ENCODE measurements at places on chromosomes 13 and 19.

GRCh38 chr13:94947392-94947791 is 235.0 kb upstream of the SOX21 start:
- no peak overlapping the region for H3K4me3 ChIP-seq
- no peak overlapping the region for H3K27ac ChIP-seq
- DNase-seq: no peak
- H3K4me1 ChIP-seq: no peaks in the 10 kb centered on the region
- peaks cover 6% of the 10 kb centered on the region for H3K27me3 ChIP-seq
- H3K36me3 ChIP-seq: no peaks in the 10 kb centered on the region

DNA sequence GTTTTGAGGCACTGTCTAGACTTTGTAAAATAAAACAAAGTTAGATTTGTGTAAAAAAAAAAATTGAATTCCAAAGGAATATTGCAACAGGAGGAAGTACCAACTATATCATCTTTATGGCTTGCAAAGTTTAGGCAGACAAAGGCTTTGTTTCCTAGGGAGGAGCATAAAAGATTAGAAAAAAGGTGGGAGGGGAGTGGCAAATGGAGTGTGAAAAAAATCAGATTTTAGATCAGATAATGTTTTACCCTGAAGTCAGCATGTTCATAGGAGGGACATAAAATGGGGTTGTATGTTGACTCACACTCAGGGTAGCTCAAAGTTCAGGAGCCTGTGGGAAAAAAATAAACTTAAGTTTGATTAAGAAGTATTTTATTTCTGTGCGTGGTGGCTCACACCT is 3.7 kb downstream of the ZNF85 start:
- no peak overlapping the region for H3K27ac ChIP-seq
- H3K36me3 ChIP-seq: peaks cover 37% of the 10 kb centered on the region
- no peaks in the 10 kb centered on the region for H3K27me3 ChIP-seq
- DNase-seq: no peak

GRCh38 chr13:57787058-57787791 is 155.7 kb downstream of the PCDH17 start:
- DNase-seq: no peak
- H3K4me3 ChIP-seq: no peak overlapping the region
- H3K27ac ChIP-seq: no peak overlapping the region
- H3K4me1 ChIP-seq: no peaks in the 10 kb centered on the region
- no peaks in the 10 kb centered on the region for H3K27me3 ChIP-seq
- no peaks in the 10 kb centered on the region for H3K36me3 ChIP-seq

- H3K27me3 ChIP-seq: no peaks in the 10 kb centered on the region
- peak within 1 kb of the TSS; percentile 34 for H3K4me3 ChIP-seq
- H3K4me1 ChIP-seq: peaks cover 10% of the 10 kb centered on the region
- H3K36me3 ChIP-seq: no peaks in the 10 kb centered on the region
- peak; percentile 84 for DNase-seq
- peak within 1 kb of the TSS; percentile 57 for H3K27ac ChIP-seq
These were observed at the start of gene KASH5 for GRCh38 chr19:49387936-49388372. KASH5 (plus strand) TSS chr19:49388249; CDS start chr19:49390884, 2,635 bp downstream.

- H3K4me3 ChIP-seq: no peak overlapping the region
- no peaks in the 10 kb centered on the region for H3K36me3 ChIP-seq
- DNase-seq: no peak
- H3K27me3 ChIP-seq: peaks cover 3% of the 10 kb centered on the region
- H3K4me1 ChIP-seq: no peaks in the 10 kb centered on the region
- H3K27ac ChIP-seq: no peak overlapping the region
These were observed 161.5 kb downstream of the MZT1 start for GRCh38 chr13:72565893-72566292.

DNA sequence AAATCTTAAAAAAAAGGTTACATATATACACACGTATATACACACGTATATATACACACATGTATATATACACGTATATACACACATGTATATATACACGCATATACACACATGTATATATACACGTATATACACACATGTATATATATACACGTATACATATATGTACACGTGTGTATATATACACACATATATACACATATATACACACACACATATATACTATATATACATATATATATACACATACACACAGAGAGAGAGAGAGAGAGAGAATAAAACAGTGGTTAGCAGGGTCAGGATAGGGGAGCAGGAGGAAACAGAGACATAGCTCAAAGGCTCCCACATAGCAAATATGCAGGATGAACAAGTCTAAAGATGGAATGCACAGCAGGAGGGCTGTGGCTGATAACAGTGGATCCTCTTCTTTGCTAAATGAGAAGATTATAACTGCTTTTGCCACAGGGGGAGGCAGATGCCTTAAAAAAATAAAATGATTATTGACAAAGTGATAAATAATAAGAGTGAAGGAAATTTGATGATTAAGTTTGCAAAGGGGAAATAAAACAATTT is 714.5 kb downstream of the UQCRFS1 start:
- H3K27ac ChIP-seq: no peak overlapping the region
- no peak for DNase-seq
- H3K4me1 ChIP-seq: peaks cover 20% of the 10 kb centered on the region
- H3K4me3 ChIP-seq: no peak overlapping the region
- no peaks in the 10 kb centered on the region for H3K27me3 ChIP-seq
- H3K36me3 ChIP-seq: no peaks in the 10 kb centered on the region

GRCh38 chr13:93811738-93812112 is 585.1 kb downstream of the GPC6 start:
- DNase-seq: no peak
- H3K36me3 ChIP-seq: no peaks in the 10 kb centered on the region
- H3K27me3 ChIP-seq: peaks cover 12% of the 10 kb centered on the region
- H3K4me1 ChIP-seq: no peaks in the 10 kb centered on the region
- H3K27ac ChIP-seq: no peak overlapping the region

DNA sequence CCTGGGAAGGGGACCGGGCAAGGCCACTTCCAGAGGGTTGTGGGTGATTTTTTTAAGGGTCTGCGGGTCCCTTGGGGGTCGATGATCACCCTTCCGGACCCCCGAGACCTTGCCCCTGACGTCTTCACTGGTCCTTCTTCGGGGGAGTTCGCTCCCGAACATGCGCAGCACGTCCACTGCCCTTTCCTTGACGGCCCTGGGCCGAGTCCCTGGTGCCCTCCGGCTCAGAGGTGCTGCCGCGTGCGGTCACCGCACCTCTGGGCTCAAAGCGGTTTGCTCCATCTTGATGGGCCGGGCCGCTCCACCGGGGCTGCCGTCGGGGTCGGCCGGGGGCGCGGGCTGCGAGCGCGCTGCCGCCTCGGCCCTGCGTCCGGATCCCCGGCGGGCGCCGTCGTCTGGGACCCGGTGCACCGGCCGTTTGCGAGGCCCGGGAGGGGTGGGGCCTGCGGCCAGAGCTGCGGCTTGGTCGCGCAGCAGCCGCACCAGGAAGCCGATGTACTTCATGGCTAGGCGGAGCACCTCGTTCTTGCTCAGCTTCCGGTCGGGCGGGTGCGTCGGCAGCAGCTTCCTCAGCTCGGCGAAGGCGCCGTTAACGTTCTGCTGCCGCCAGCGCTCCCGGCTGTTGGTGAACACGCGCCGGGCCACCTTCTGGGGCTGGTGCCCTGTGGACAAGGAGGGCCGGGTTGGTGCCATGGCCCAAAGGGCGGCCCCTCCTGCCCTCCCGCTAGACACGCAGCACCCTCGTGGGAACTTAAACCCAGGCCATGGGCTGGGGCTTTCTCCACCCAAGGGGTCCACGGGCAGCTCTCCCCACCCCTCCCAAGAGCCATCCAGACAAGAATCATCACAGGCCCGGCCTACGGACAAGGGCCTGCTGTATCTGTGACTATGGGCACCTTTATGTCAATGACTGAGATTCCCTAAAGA is 3.3 kb downstream of the LYL1 start:
- DNase-seq: peak; percentile 86
- H3K4me1 ChIP-seq: peaks cover 53% of the 10 kb centered on the region

DNA sequence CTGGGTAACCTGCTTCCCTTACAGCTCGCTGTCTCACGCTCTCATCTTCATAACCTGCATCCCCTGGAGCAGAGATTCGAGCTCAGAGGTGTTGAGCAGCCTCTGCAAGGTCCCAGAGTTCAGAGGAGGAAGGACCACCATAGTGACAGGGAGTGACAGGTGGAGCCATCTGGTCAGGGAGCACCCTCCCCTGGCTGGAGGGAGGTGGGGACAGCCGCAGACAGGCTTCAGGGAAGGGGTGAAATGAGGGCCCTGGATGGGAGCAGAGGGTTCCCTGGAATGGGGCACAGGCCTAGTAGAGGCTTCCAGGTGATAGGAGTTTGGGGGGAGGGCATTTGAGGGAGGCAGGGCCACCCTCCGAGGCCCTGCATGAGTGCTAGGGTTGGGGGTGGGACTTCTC is 82.1 kb downstream of the ZNF429 start:
- H3K27ac ChIP-seq: no peak overlapping the region
- no peaks in the 10 kb centered on the region for H3K36me3 ChIP-seq
- DNase-seq: no peak
- H3K27me3 ChIP-seq: peaks cover 1% of the 10 kb centered on the region
- H3K4me1 ChIP-seq: peaks cover 19% of the 10 kb centered on the region
- peak overlapping the region; percentile 72 for H3K4me3 ChIP-seq

- peaks cover 14% of the 10 kb centered on the region for H3K4me1 ChIP-seq
- peaks cover 62% of the 10 kb centered on the region for H3K27me3 ChIP-seq
- no peak overlapping the region for H3K27ac ChIP-seq
- no peak overlapping the region for H3K4me3 ChIP-seq
- no peak for DNase-seq
- H3K36me3 ChIP-seq: peaks cover 2% of the 10 kb centered on the region
These were observed 3.3 kb upstream of the CACNG7 start for GRCh38 chr19:53905787-53906186.

DNA sequence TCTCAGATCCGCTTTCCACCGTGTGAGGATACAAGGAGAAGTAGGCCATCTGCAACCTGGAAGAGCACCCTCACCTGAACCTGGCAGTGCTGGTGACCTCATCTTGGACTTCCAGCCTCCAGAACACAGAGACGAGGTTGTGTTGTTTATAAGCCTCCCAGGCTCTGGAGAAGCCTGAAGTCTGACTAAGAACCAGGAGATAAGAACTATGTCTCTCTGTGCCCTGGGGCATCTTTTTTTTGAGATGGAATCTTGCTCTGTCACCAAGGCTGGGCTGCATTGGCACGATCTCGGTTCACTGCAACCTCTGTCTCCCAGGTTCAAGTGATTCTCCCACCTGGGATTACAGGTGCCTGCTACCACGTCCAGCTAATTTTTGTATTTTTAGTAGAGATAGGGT is 14.5 kb downstream of the FCGBP start:
- no peak overlapping the region for H3K4me3 ChIP-seq
- H3K4me1 ChIP-seq: no peaks in the 10 kb centered on the region
- no peak for DNase-seq
- no peaks in the 10 kb centered on the region for H3K27me3 ChIP-seq
- peaks cover 8% of the 10 kb centered on the region for H3K36me3 ChIP-seq

DNA sequence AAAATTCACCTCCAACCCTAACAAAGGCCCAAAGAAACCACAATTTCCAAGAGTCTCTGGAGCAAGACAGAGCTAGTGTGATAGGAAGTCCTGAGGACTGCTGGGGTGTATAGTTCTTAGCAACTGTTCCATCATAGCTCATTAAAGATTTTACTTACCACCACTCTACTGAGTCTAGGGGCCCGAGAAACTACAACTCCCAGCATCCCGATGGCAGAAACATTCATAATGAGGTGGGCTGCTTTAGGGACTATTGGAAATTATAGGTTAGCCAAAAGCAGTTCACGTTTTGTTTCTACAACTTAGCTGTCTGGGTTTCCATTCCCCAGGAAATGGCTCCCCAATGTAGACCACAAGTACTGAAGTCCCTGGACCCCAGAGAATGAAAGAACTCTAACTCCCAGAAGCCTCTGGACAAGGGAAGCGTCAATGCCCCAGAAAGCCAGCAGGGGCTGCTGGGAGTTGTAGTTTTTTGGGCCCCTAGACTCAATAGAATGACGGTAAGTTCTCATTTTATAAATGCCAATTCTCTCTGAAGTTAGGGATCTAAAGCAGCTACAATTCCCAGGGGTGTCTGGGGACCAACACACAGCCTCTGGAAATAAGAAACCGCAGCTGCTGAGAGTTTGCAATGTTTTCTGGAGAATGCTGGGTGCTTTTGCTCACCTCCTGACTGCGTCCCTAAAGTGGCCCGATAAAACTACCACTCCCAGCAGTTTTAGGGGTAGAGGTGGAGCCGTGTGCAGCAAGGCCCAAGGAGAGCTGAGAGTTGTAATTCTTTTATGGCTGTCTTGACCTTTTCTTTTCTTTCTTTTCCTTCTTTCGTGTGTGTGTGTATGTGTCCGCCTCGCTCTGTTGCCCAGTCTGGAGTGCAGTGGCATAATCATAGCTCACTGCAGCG is 11.1 kb downstream of the FTL start:
- peak; percentile 78 for DNase-seq
- H3K27ac ChIP-seq: peak overlapping the region; percentile 46
- no peak overlapping the region for H3K4me3 ChIP-seq
- no peaks in the 10 kb centered on the region for H3K27me3 ChIP-seq

DNA sequence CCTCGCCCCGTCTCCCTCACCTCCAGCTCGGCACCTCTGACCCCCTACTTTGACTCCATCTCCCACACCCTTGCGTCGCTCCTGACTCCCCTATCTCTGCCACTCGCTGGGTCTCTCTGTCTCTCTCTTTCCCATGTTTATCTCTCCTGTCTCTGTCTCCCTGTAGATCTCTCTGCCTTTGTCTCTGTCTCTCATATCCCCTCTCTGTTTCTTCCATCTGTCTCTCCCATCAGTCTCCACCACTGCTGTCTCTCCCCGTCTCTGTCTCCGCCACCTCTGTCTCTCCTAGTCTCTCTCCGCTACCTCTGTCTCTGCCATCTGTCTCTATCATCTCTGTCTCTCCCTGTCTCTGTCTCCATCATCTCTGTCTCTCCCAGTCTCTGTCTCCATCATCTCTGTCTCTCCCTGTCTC is 12.4 kb upstream of the BBC3 start:
- no peak for DNase-seq
- H3K27ac ChIP-seq: peak overlapping the region; percentile 98
- peaks cover 27% of the 10 kb centered on the region for H3K4me1 ChIP-seq
- H3K27me3 ChIP-seq: no peaks in the 10 kb centered on the region

DNA sequence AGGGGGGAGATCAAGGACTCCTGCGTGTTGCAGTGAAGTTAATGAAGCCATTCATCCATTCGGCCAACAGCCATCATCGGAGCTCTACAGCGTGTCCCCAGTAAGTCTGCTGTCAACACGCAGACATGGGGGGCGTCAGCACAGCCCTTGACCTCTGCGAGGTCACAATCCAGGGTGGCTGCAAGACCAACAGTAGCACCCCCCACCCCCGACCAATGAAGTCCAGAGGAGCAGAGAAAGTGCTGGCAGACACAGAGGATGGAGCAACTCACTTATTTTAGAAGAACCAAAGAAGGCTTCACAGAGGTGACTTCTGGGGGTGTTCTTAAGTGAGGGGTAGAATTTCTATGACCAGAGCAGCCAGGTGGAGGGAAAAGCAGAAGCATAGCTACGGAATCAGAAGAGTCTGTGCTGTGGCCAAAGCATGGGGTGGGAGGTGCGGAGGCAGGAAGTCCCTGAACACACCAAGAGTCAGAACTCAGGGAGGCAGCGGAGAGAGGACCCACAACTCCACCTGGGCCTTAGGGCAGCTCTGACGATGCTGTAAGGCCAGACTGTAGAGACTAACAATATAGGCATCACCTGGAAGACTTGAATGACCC is 185.4 kb downstream of the FOXO1 start:
- no peaks in the 10 kb centered on the region for H3K27me3 ChIP-seq
- peak; percentile 36 for DNase-seq

GRCh38 chr13:31029102-31029501 is 96.6 kb downstream of the TEX26 start:
- DNase-seq: no peak
- H3K4me1 ChIP-seq: no peaks in the 10 kb centered on the region
